ENCODE measurements at places on chromosomes 1 and 21. TPM values are rescaled to one million over a fixed set of nuclear protein-coding genes. Genes with fewer than 3 reads are reported as not detected.

LYST gene
- 8.0 TPM for total RNA-seq

SPRR4 gene
- total RNA-seq: not detected

DNA sequence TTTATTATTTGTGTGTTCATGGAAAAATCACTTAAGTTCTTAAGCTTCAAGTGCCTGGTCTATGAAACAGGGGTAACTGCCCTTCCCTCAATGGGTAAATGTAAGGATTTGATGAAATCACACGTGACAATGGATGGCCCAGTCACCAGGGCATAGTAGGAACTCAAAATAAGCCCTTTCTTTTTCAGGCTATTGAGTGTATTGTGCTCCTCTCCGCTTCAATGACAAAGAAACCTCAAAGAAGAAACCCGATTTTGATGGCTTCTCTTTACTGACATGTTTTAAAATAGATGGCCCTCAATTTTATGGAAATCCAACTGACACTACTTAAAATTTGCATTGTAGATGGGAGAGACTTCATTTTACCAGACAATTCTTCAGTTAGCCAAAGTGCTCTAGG is 543.5 kb downstream of the OMA1 start:
- DNase-seq: no peak

- DNase-seq: no peak
These were observed 90.7 kb downstream of the ZNF281 start for GRCh38 chr1:200319148-200319547.

ANKRD45 gene
- total RNA-seq: 0.60 TPM

DNA sequence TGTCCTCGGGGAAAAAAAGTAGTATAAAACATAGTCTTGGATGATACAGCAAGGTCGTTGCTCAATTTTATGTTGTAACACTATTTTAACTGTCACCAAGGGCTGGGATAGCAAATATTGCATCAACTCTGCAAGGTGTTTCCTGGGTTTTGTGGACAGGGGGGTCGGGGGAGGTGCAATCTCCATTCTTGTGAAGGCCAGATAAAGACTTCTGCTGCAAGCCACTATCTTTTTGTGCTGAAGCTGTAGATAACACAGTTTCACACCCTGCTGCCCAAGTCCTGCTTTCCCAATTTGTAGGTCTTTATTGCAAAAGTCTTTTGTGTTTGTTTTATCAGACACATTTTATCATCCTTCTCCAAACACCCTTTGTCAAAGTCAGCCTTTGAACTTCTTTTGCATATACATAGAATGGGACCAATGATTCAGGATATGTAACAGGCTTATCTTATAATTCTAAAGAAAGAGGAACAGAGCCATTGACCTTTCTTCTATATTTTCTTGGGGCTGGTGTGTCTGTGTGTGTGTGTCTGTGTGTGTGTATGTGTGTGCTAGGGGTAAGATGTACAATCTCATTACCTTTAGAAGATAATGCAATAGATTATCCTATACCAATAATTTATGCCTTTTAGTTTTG is 140.6 kb downstream of the RUNX1 start:
- DNase-seq: no peak

FGR gene
- 0.53 TPM for total RNA-seq

REN gene
- total RNA-seq: 0.29 TPM

DNA sequence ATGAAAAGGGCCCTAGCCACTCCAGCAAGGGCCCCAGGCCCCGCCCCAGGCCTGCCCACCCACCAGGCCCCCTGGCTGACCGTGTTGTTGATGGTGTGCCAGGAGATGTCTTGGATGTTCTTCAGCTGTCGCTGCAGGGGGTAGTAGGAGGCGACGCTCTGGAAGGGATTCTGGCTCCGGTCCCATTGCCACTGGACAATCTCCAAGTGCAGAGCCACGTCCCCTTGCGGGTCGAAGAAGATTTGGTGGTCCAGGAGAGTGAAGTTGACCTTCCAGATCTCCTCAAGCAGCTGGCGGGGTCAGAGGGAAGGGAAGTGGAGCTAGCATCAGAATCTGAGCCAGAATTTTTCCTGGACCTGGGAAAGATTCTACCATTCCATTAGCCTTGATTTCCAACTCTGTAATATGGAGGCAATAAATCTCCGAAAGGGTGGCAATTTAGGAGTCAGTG is 10.2 kb downstream of the TAS1R2 start:
- no peak for DNase-seq

SPATA46 gene
- total RNA-seq: not detected

- no peak for DNase-seq
These were observed 40.8 kb upstream of the TP53BP2 start for GRCh38 chr1:223886516-223886921.

DNA sequence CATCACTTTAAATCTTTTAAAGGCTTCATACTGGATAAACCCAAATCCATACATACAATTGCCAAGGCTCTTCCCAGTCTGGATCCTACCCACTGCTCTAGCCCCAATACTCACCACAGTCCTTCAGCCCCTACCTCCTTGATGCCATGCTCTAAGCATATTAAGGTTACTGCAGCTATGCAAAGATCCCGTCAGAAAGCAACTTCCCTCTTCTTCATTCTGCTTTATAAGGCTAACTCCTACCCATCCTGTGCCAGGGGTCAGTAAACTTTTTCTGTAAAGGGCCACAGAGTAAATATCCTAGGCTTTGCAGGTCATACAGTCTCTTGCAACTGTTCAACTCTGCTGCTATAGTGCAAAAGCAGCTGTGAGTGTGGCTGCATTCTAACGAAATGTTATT is 34.3 kb upstream of the MTF1 start:
- no peak for DNase-seq

DNA sequence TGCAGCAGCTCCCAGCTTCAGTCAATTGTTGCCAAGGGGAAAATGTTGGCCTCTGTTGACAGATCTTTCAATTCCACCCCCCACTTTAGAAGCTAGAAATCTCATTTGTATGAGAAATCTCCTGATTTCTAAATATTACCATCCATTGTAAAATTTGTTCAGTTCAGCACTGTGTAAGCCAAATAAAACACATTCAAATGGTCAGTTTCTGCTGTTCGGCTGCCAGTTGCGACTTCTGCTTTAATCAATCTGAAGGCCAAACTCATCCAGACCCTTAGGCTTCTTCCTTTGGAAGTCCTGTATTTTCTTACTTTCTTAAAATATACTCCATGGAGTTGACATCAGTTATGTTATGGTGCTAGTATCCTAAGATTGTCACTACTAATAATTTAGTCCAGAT is 281.2 kb upstream of the ZRANB2 start:
- DNase-seq: no peak

DNA sequence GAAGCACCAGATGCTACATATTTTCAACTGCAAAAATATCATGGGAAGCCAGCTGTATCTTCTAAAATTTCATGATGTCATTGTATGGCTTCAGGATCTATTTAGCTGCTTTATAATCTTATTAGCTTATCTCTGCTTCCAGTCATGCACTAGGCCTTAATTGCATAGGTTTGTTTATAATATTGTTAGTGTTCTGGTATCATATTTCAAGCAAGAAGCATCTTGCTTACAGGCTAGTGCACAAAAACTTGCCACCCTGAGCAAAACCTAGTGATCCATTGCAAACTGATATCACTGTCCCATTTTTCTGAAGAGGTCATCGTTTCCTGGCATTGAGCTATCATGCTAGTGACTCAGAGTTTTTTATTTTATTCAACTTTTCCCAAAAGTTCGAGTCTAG is 15.7 kb upstream of the NRIP1 start:
- DNase-seq: no peak

GRCh38 chr21:34039678-34040382 is 33.5 kb upstream of the MRPS6 start:
- DNase-seq: no peak

- no peak for DNase-seq
These were observed 12.8 kb upstream of the PHC2 start for GRCh38 chr1:33443705-33444180.

All from mesothelial cell of epicardium (in vitro differentiated cells).